Stimulated activated CD4-positive, alpha-beta T cell treated with anti-CD3 and anti-CD28 coated beads, TNF-alpha, amount 100 ng/mL, for 1 hour (primary cell): ENCODE measurements at places on chromosomes 16 and 17.

GRCh38 chr16:27526180-27526579 lies 23.5 kb downstream of the GTF3C1 start:
- no peak for DNase-seq

GRCh38 chr16:89345642-89346150 lies 128.2 kb downstream of the ZNF778 start:
- no peak for DNase-seq

- no peak for DNase-seq
Observed at GRCh38 chr17:33370401-33370800, 77.3 kb upstream of the ASIC2 start.

DNA sequence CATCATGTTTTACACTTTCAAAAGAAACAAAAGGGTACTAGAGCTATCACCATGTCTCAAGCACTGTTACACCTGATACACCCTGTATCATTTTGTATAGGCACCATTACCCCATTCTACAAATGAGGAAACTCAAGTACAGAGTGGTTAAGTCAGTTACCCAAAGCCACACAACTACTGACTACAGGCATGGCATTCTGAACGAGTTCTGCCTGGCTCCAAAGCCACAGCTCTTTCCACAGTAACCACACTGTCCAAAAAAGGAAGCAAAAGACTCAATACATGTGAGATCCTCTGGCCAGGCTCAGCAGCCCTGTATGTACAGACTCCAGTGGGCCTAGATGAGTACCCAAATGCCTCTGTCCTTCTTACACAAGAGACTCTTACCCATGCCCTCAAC lies 4.7 kb downstream of the DYNC1LI2 start:
- no peak for DNase-seq

DNA sequence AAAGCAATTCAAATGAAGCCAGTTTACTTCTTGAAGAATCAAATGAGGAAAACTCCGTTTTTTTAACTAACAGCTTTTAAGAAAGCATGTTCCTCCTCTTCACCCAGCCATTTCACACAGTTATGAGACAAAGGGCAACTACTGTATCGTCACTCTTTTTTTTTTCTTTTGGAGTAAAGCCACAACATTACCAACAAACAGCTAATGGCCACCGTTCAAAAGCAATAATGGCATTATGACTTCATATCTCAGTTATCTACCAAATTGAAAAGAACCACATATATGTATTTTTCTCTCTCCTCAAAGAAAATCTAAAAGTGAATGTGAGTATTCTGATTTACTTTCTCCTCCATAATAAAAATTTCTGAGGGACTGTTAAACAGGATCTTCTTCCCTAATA lies 14.5 kb downstream of the GRB2 start:
- no peak for DNase-seq

DNA sequence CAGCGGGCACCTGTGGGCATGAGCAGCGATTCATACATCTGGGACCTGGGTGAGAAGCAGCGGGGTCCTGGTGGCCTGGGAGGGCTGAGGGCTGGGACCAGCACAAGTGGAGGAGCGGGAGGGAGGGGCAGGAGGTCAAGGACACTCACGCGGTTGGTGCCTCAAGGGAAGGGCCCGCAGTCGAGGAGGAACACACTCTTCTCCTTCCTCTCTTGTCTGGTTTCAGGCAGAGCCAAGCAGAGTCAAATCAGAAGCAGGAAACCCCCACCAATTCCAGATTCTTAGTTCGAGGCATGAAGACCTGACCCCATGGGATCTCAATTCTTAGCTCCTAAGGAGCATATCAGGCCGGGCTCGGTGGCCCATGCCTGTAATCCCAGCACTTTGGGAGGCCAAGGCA lies 15.7 kb downstream of the DNAI2 start:
- DNase-seq: no peak

DNA sequence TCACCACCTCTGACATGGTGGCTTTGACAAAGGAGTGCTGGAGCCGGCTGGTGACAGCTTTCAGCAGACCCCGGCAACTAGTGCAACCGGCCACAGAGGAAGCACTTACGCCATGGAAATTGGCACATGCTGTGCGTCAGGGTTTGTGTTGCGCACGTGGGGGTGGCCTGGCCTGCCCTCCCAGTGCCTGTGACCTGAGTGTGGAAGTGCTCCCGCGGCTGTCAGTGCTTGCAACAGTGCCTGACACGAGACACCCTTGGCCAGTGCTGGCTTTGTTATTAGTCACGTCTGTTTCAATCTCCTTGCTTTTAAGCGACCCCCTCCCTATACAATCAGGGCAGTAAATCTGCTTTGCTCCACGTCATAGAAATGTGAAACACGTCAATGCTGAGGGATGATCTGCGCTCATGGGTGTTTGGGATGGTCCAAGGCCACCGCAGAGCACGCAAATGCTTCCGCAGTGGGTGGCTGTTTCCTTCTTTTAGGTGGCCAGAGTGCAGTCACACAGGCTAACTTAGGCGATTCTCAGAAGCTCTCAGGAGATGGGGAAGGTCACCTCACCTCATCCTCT lies 64.3 kb downstream of the PGS1 start:
- DNase-seq: no peak

GRCh38 chr17:52504081-52504480 lies 345.6 kb upstream of the CA10 start:
- no peak for DNase-seq

DNA sequence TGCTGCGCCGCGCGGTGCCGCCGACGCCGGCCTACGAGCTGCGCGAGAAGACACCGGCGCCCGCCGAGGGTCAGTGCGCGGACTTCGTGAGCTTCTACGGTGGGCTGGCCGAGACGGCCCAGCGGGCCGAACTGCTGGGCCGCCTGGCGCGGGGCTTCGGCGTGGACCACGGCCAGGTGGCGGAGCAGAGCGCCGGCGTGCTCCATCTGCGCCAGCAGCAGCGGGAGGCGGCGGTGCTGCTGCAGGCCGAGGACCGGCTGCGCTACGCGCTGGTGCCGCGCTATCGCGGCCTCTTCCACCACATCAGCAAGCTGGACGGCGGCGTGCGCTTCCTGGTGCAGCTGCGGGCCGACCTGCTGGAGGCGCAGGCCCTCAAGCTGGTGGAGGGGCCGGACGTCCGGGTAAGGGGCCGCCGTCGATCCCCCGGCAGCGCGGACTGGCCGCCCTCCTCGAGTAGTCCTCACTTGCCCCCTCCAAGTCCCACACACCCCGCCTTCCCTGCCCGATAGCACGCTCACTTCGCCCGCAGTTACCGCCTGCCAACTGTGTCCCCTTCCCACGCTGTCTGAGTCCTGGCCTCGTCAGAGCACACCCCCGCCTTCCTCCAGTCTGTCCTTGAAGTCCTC lies 470 bp downstream of the MLYCD start:
- no peak for DNase-seq
